Endodermal cell (in vitro differentiated cells): ENCODE measurements at places on chromosomes 2 and 18.

DNA sequence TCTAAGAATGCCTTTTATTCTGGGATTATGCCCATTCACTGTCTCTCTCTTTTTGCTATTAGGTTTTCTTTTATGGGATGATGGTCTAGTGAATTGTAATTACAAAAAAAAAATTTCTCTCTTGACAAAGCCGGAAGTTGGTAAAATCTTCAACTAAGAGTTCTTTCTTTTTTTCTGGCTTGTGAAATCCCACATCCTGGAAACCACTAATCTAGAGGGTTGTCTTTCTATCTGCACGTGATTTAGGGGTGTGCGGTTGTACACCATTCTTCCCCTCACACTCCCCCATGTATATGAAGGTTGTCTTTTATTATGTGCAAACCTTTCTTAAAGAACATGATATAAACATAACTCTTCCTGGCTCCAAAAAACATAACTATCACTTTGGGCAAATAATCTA is 52.0 kb downstream of the GATA6 start:
- DNase-seq = no peak

DNA sequence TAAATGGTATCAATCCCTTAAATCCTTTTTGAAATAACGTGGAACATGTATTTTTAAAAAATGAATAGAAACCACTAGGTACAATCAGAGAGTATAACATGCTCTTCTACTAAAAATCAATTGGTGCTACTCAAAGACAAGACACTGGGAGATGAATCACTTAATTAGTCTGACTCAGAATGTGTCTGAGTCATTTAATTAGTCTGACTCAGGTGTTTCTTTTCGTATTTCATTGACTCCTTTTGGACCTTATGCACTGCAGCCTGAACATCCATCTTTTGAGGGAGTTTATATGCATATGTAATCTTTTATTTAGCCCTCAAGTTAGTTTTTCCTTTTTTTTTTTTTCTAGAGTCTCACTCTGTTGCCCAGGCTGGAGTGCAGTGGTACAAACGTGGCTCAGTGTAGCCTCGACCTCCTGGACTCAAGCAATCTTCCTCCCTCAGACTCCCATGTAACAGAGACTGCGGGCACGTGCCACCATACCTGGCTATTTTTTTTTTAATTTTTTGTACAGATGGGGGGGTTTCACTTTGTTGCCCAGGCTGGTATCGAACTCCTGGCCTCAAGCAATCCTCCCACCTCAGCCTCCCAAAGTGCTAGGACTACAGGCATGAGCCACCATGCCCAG is 26.5 kb downstream of the PPP4R3B start:
- no peak for DNase-seq

DNA sequence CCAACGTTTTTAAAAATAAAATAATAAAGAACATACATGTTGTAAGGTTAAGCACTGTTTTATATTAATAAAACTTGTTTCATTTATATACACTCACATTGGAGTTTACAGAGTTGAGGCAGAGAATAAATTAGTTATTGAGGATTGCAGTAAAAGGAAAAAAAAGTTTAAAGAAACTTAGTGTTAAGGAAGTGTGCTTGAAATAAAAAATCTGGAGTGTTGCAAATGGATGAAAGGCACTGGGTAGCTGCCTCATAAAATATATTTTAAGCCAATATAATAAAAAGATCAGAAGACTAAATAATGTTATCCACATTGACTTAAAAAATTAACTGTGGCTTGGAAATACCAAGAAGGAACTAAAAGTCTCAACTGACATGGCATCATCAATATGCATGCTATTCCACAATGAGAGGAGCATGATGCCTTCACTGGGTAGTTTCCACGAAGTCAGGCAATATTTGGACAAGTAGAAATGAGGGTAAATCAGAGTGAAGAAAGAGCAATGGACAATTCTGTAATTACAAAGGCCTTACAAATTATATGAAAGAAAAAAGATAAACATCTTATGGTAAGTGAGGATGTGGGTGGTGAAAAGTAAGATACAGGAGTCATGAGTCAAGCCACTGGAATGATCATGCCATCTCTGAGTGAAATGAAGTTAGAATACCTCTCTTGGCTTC is 2.5 kb downstream of the GALNT3 start:
- DNase-seq = no peak

- DNase-seq = no peak
Measured at GRCh38 chr2:240605867-240606743, 19.2 kb upstream of the GPR35 start.

DNA sequence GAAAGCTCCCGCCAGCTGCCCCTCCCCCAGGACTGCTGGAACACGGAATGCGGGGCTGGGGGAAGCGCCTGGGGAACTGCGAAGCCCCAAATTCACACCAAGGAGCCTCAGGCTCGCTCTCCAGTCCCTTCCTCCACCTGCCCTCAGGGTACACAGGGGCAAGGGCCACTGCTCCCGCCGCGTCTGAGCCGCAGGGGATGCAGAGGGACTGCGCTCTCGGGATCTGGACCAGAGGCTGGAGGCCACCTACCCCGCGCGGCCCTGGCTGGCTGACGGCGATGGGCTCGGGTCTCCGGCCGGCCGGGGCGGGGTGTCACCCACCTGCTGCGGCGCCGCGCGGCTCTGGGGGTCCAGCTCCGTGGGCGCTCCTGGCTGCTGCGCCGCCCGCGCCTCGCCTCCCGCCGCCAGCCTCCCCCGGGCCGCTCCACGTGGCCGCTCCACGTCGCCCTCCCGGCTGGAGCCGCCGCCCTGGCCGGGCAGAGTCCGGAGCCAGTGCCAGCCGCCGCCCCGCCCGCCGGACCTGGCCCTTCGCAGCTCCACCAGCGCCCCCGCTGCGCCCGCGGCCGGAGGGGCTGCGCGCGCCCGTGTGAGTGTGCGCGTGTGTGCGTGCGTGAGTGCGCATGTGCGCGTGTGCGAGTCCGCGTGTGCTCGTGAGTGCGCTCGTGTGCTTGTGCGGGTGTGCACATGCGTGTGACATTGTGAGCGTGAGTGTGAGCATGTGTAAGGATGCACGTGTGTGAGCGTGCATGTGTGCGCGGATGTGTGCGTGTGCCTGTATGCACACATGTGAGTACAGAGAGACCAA is at the start of gene CGREF1:
TSS of gene CGREF1 (minus strand) at position 604 of the 805 bp plus-strand sequence. CDS start 14,762 bp downstream, outside the sequence.
- DNase-seq = peak; percentile 76

GRCh38 chr2:205937211-205937610 is 148.8 kb downstream of the INO80D start:
- no peak for DNase-seq

- no peak for DNase-seq
Measured at GRCh38 chr18:48992133-48992532, 41.4 kb upstream of the SMAD7 start.

- no peak for DNase-seq
Measured at GRCh38 chr2:117074756-117075155, 739.7 kb upstream of the DDX18 start.

DNA sequence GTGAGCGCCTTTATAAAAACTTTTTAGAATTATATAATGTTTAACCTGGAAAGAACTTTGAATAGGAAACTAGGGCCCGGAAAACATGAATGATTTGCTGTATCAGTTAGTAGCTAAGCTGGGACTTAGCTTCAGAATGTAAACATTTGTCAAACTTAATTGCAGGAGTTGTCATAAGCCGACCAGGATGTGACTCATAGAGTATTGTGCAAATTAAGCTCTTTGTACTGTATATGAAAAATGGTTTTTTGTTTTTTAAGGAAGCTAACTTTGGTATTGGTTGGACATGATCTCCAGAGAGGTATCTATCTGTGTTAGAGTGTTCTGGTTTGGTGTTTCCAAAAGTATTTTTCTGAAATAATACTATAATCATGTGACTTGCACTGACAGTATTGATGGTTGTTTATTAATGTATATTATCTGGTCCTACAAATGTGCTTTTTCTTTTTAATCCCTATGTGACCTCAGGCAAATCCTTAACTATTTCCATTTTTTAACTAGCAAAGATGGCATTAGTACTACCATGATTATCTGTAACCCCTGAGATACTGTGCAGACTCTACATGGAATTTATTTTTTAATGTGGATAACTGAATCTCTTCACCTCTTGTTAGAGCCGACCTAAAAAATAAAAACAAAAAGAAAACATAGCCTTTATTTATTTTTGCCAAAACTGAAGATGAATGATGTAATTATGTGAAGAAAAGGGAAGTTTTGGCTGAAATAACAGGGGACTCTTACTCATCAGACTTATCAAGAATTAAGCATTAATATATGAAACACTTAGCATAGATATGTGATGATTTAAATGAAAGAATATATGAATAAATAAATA is 11.7 kb downstream of the YIPF4 start:
- no peak for DNase-seq

GRCh38 chr2:229408356-229408755 is 137.3 kb upstream of the PID1 start:
- no peak for DNase-seq

DNA sequence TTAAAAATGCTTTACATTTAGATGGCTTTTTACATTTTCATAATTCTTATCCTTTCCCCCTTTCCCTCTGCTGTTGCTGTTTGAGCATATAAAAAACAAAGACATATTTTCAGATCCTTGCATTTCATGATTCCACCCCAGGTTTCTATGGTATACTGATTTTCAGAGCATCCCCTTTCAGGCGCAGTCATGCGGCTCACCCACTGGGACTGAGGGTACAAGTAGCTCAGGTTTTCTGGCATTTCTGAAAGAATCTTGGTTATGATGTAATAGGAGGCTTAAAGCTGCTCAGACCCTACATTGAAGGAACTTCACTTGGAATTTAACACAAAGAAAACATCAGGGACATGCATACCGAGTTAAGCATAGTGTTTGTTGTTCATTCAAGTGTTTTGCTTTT is 310.8 kb downstream of the ETAA1 start:
- DNase-seq = no peak

DNA sequence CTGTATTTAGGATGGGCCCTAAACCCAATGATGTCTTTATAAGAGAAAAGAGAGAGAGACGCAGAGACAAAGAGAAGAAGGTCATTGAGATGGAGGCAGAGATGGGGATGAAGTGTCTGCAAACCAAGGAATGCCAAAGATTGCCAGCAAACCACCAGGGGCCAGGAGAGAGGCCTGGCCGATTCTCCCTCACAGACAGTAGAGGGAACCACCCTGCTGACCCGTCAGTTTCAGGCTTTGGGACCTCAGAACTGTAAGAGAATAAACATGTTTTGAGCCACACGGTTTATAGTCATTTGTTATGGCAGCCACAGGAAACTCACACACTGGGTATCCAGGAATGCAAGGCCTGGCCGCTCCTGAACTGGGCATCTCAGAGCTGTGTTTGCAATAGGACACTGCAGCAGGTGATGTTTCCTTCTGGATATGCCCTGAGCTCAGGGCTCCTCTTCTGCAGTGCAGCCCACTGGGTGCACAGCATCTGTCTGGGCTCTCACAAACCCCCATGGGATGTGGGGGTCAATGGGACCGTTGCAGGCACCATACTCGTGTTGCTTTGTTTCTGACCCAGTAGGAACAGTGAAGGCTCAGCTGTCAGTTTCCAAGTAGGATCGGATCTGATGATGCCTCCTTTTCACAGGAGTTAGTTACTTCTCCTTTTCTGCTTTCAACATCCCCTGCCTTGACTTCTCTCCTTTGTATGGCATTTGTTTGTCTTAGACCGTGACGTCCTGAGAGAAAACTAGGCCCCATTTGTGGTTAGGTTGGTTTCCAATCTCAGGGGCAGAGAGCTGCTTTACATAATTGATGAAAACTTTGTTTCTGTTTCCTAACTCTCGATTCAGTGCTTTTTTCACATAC is 20.8 kb downstream of the PTPN18 start:
- peak; percentile 71 for DNase-seq

GRCh38 chr2:173972636-173973035 is 7.5 kb upstream of the SP3 start:
- no peak for DNase-seq

DNA sequence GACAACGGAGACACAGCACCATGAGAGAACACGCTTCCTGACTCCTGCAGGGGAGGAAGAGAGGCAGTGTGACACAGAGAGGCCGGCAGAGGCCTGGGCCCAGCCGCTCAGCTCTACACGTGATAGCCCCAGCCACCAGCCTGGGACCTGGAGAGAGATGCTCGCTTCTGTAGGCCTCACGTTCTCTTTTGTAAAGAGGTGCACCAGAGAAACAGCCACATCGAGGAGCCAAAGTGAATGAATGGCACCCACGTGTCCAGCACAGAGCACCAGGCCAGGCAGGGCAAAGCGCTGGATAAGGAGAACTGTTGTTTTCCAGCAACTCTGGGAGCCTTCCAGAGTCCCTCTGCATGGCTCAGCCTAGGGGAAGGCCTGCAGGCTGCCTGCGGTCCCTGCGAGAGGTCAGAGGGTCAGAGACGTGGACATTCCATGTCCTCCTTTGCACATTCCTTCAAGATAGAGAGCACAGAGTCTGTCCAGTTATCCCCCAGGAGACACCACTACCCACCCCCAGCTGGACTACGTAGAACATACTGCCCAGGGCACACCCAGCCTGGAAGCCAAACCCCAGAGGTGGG is 14.2 kb downstream of the LIMS2 start:
- no peak for DNase-seq

- peak; percentile 80 for DNase-seq
Measured at GRCh38 chr2:239035997-239036731, 188.3 kb downstream of the TWIST2 start.

GRCh38 chr2:241904011-241904718 is 34.6 kb downstream of the RTP5 start:
- peak; percentile 41 for DNase-seq

GRCh38 chr2:106117347-106117746 is 76.8 kb downstream of the UXS1 start:
- no peak for DNase-seq

GRCh38 chr2:209547726-209548125 is 123.9 kb downstream of the MAP2 start:
- no peak for DNase-seq

- DNase-seq = no peak
Measured at GRCh38 chr2:105896765-105897163, 152.1 kb downstream of the NCK2 start.

- no peak for DNase-seq
Measured at GRCh38 chr2:231199219-231199618, 788 bp downstream of the ARMC9 start.
